ENCODE measurements at places on chromosomes 16 and 17.

DNA sequence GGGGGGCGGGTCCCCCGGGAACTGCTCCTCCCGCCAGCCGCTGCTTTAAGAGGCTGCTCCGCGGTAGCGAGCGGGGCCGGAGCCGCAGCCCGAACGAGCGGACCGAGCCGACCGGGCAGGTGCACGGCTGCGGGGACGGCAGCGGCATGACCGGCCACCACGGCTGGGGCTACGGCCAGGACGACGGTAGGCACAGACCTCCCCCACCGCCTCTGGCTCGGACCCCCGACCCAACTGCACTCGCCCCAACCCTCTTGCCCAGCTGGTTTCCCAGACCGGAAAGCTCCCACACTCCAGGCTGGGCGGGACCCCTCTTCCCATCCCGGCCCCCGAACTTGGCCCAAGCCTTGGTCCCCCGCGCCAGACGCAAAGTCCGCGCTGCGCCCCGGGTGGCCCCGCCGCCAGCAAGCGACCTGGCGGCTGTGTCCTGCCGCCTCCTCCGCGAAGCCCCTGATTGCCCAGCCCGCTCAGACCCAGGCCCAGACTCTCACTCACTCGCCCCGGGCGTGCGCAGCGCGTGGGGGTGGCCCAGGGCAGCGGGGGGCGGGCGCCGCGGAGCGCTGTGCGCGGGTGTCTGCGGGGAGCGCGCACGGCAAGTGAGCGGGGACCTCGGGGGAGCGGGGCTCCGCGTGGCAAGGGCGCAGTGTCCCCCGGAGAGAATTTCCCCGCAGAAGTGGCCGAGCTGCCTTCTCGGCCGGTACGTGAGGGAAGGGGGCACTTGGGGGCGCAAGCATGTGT, at the start of gene CA7:
Gene CA7 (plus strand): TSS at position 73 of the 738 bp plus-strand sequence. CDS start 74 bp downstream, at position 147.
- no peak for DNase-seq

- DNase-seq, result peak; percentile 33
Observed at GRCh38 chr17:63035271-63035670, 69.2 kb downstream of the TANC2 start.

DNA sequence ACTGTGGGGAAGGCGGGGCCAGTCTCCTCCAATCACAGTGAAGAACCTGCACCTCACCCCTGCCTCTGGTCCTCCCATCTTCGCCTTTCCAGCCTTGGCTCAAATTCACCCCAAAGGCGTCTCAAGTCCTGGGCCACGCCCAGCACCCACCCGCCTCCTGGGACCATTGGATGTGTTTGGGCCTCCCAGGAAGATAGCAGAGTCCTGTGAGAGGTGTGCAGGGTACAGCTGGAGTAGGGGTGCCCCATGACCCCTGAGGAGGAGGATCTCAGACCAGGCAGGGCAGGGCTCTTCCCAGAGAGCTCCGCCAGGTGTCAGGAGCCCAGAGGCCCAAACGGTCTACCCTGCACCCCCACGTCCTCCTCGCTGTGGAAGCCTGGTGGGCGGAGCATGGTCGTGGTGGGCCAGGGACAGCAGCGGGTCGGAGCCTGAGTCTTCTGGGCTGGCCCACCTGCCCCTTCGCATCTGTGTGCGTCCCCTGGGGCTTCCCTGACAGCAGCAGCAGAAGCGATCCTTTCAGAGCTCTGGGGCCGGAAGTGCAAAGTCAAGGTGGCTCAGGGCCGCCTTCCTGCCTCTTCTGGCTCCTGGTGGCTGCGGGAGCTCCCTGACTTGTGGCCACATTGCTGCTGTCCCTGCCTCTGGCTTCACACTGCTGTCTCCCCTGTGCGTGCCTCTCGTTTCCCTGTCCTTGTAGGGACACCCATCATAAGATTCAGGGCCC, 34.9 kb upstream of the ZNF469 start:
- DNase-seq, result no peak

GRCh38 chr17:65511316-65511715, 50.1 kb downstream of the AXIN2 start:
- no peak for DNase-seq

- DNase-seq, result no peak
Observed at GRCh38 chr17:43634591-43635125, 27.1 kb downstream of the MEOX1 start.

- no peak for DNase-seq
Observed at GRCh38 chr16:79651363-79651762, 50.8 kb upstream of the MAF start.

DNA sequence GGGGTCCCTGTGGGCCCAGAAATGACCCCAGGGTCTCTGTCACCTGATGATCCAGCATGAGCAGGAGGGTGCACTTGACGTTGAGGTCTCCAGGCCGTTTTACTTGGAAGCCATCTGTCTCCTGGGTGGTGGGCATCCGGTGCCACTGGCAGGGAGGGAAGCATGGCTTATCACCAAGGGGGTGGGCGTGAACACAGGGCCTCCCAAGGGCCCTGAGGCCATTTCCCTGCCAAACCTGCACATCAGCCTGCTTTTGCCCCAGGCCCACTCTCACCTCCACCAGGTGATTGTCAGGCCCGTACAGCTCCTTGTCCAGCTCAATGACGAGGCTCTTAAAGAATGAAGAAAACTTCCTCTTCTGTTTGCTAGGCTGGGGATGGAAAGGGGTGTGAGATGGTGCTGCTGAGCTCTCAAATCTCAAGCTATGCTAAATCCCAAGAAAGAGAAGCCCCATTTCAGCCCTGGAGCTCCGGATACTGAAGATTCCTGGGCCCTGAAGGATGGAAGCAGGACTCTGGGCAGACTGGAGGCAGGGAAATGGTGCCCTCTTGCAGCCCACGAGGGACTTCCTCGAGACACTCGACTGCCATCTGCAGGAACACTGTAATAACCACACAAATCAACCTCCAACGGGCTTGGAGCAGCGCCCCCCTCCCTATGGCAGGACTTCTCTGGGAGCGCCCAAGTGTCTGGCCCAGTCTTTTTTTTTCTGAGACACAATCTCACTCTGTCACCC, 7.1 kb upstream of the FTSJ3 start:
- DNase-seq, result no peak

DNA sequence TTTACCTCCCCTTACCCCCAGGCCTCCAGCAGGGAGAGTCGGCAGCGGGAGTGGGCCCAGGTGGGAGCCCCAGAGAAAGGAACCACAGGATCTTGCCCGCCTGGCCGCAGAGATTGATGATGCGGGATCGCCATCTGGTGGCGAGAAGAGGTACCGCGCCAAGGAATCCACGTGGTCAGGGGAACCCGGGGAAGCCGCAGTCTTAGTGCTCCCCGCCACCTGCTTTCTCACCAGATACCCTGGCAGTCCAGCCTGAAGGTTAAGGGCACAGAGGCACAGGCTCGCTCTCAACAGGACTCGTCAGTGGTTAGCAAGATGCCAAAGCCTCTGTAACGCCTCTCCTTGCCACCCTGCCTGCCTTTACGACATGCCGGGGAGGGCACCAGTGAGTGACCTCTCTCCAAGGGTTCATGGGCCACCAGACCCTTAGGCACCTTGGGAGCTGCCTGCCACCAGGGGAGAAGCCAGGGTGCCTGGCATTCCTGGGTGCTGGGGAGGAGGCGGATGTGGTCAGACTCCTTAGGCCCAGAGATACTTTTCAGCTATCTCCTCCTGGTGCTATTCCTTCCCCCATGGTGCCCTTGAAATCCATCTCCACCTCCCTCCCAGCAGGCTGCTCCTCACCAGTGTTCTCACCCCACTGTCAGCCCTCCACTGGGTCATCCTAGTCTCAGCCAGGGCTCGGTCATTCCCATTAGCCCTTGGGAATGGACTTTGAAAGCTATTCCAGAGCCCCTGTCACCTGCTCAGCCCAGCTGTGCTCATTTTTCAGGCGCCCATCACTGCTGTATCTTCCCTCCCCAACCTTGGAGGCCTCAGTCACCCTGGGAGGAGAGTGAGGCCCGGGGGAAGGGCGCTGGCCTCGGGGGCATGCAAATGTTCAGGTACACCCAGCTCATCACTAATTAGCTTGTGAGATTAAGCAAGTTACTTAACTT, 5.5 kb upstream of the RHBDF2 start:
- no peak for DNase-seq

DNA sequence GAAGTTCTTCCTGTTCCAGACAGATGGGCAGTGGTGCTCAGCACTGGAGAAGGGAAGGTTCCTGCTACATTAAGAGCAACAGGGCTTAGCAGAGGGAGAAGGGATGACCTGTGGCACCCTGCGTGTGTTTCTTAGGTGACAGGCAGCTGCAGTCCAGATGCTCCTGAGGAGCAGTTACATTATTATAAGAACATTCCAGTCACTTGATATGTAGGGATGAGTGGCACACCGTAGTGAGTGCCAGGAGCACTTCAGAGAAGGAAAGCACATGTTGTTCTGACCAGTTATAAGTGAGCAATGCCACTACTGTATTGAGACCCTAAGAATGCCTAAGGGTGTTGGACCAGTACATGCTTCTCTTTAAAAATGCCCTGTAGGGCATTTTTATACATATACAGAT, 39.9 kb upstream of the MRC2 start:
- DNase-seq, result no peak

- no peak for DNase-seq
Observed at GRCh38 chr17:17018612-17019429, 23.4 kb upstream of the MPRIP start.

DNA sequence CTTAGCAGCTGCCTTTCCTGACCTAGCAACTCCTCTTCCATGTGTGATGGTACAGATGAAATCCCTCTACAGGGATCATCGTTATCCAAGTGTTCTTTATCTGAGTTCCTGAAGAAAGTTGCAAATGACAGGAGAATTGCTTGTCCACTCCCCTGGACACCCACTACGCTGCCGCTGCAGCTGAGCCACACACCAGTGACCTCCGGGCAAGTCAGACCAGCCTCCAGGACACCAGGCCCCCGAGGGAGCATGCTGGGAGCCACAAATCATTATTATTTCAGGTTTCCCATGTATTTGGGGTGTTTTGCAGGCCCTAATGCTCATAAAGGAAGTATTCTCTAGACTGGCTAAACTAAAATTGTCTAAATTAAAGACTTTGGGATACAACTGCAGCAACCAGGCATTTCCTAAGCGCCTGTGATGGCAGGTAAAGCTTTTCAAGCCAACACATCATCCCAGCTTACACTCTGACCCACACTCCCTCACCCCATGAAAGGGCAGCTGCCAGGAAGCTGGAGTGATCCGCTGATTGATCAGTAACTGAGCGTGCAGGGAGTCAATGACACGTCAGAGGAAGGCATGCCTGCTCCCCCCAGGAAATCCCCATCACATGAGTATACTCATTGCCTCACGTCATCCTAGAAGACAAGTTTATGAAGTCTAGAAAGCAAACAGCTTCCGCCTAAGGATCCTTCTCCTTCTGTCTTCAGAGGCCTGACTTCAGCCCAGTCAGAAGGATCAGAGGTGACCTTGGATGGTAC, 14.4 kb downstream of the FA2H start:
- peak; percentile 5 for DNase-seq

- DNase-seq, result no peak
Observed at GRCh38 chr16:28106467-28107215, 43.1 kb upstream of the GSG1L start.

DNA sequence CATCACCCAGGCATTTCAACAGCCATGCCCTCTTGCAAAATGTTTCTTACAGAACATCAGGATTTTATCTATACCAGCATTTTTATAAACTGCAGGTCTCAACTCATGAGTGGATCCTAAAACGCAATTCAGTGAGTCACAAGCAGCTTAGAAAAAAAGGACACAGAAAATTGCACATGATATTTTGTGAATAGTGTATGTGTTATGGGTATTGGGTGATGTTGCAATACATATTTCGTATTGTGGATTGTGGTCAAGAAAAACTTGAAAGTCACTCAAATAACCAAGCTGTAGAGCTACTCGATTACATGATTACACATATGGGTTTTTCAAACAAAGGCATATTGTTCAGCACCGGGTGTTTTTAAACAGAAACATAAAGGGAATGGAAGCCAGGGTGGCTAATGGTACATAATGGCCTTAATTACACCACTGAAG, 1.4 kb downstream of the WIPI1 start:
- peak; percentile 68 for DNase-seq

- DNase-seq, result no peak
Observed at GRCh38 chr17:47853616-47854015, 2.7 kb upstream of the SP6 start.

GRCh38 chr17:3890082-3890877, 2.6 kb downstream of the CAMKK1 start:
- DNase-seq, result peak; percentile 84

- no peak for DNase-seq
Observed at GRCh38 chr17:69503711-69504110, 89.2 kb downstream of the MAP2K6 start.

GRCh38 chr17:65515959-65516948, 45.2 kb downstream of the AXIN2 start:
- DNase-seq, result no peak

DNA sequence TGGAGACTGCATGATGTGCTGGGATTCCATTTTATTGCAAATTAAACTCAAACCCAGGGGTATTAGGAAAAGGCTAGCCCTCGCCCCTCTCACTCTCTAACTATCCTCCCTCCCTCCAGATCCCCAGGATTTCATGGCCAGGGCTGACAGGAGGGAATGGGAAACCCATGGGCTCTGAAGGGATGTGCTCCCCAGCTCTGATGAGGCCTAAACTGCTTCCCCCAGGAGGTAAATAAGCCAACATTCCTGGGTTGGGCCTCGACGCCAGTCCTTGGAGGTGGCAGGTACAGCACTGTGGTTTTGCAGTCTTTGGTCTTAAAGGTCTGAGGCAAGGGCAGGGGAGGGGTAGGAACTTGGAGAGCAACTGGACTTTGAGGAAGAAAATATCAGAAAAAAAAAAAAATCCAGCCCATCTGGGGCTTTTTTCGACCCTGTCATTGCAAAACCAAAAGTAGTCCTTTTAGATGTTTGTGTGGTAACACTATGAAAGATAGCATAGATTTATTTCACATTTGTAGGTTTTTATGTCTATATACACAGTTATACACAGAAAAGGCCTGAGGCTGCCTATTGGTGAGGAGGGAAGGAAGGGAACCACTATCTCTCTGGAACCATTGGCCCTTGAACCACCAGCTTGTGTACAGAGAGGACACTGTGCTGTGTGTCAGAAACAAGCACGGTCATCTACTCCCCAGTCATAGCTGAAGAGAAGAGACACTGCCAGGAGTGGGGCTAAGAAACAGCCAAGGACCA, 12.0 kb downstream of the C17orf113 start:
- DNase-seq, result no peak
